T-helper 9 cell (primary cell): ENCODE measurements at places on chromosomes 3 and 15.

DNA sequence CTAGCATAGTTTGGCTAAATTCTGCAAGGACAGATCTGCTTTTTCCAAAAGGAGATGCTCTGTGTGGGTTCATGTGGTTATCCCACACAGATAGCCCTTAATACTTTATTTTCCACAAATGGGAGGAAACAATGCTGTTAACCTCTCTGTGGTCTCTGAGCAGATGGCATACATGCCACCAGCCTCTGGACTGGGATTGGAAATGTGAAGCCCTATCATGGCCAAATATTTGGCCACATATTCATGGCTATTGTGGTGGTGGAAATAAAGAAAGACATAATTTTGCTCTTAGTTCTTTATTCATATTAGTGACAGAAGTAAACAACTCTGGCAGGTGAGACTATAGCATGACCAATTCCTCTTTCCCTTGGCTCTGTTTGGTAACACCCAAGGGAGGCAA is 726.2 kb downstream of the ROBO1 start:
- DNase-seq = no peak

- no peak for DNase-seq
These were observed 206.6 kb downstream of the TLE3 start for GRCh38 chr15:69891070-69891536.

GRCh38 chr3:159265705-159266104 is 463.9 kb downstream of the MFSD1 start:
- DNase-seq = no peak

DNA sequence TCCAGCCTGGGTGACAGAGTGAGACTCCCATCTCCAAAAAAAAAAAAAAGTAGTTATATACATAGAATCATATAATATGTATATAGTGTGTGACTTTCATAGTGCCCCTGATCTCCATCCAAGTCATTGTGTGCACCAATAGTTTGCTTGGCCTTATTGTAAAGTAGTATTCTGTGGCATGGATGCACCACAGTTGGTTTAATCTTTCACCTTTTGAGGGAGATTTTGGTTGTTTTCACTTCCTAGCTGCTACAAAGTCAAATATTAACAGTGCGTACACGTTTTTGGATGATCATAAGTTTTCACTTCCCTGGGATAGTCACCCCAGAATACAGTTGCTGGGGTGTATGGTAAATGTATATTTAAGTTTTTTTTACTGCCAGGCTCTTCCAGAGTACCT is 162.8 kb downstream of the PTPRG start:
- no peak for DNase-seq

GRCh38 chr3:113263020-113263419 is 51.7 kb downstream of the BOC start:
- no peak for DNase-seq

DNA sequence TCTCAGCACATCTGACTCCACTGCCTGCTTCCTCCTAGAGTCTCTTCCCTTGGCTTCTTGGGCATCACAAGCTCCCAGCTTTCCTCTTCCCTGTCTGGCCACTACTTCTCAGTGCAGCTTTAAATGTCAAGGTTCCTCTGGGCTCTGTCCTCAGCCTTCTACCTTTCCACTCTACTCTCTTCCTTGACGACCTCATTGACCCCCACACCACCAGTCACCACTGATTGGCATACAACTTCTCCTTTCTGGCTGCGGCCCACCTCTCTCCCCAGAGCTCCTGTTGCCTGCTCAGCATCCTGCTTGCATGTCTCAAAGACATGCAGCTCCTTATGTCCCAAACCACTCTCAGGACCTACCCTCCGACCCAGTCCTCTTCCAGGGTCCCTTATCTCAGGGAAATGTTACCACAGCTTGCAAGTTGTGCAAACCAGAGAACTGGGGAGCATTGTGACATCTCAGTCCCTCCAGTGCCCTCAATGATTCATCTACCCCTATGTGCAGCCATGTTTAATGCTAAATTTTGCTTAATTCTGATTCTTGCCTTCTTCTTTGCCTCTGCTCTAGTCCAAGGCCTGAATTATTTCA is 49.9 kb downstream of the TRPM1 start:
- no peak for DNase-seq
